Amniotic stem cell (primary cell): ENCODE measurements at places on chromosomes 6 and 20.

- no peak for DNase-seq
These were observed 7.4 kb downstream of the PERP start for GRCh38 chr6:138099832-138100231.

- DNase-seq, result no peak
These were observed 13.2 kb downstream of the STX7 start for GRCh38 chr6:132499757-132500156.

DNA sequence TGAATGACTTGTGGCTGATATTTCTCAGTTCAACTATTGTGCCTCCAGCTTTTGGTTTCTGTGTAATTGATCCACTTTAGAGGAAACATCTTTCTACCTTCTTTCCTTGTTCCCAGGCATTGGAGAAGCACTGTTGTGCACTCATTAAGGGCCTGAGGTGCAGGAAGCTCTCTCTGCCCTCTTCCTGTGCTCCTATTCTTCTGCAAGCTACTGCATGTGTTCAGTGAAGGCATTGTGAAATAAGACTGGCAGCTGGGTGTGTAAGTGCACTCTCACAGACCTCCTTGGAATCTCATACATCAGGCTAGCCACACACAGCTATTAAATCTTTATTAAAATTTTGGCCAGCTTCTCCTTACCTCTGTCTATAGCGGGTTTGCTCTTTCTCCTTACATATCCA lies 177.8 kb downstream of the OGFRL1 start:
- DNase-seq, result no peak

- DNase-seq, result no peak
These were observed 313.2 kb downstream of the HIVEP2 start for GRCh38 chr6:142631517-142632385.

GRCh38 chr6:121771937-121772720 lies 336.7 kb downstream of the GJA1 start:
- no peak for DNase-seq

GRCh38 chr6:158008864-158009113 lies 27.1 kb downstream of the SYNJ2 start:
- no peak for DNase-seq
